ENCODE measurements at places on chromosomes 5 and 9.

- peak; percentile 88 for DNase-seq
Measured at GRCh38 chr5:39473156-39473775, 48.5 kb upstream of the DAB2 start.

- DNase-seq, result no peak
Measured at GRCh38 chr5:3225201-3225960, 370.3 kb upstream of the IRX1 start.

- peak; percentile 31 for DNase-seq
Measured at GRCh38 chr9:107648153-107648715, 158.7 kb upstream of the KLF4 start.

DNA sequence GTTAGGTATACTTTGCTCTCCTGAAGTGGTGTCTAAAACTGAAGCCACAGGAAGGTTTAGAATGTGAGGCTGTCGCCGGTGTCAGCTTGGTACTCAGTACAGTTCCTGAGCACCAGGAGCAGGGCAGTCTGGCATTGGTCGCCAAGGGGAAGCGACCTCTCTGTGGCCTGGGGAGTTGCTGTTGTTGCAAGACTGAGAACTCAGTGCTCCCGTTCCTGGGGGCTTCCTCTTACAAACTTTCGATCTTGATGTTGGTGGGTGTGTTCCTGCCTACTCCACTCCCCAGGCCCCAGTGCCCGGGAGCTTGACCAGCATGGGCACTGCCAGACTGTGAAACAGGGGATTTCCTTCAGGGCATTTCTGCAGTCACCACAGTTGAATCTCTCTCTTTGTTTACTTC, 52.4 kb upstream of the PPARGC1B start:
- no peak for DNase-seq

GRCh38 chr5:10583663-10584572, 20.0 kb downstream of the ANKRD33B start:
- DNase-seq, result no peak

- DNase-seq, result peak; percentile 56
Measured at GRCh38 chr5:134111741-134112647, 2.5 kb upstream of the TCF7 start.

GRCh38 chr5:78810098-78810920, 161.7 kb upstream of the LHFPL2 start:
- DNase-seq, result no peak

GRCh38 chr5:44900273-44900954, 91.7 kb downstream of the MRPS30 start:
- DNase-seq, result no peak

DNA sequence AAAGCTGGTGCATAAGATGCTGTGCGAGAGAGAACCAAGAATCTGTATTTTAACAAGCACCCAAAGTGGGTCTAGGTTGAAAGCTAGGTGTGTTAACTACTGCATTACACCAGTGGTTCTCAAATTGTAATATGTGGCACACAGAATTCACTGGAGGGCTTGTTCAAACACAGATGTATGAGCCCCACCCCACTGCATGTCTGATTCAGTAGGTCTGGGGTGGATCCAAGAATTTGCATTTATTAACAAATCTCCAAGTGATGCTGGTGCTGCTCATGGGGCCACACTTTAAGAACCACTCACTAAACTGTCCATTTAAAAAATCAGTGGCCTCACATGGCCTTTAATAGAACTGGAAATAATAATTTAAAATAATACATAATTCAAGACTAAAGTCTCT, 40.4 kb downstream of the LPAR1 start:
- DNase-seq, result peak; percentile 18

GRCh38 chr9:27963836-27964235, 390.6 kb upstream of the C9orf72 start:
- no peak for DNase-seq

DNA sequence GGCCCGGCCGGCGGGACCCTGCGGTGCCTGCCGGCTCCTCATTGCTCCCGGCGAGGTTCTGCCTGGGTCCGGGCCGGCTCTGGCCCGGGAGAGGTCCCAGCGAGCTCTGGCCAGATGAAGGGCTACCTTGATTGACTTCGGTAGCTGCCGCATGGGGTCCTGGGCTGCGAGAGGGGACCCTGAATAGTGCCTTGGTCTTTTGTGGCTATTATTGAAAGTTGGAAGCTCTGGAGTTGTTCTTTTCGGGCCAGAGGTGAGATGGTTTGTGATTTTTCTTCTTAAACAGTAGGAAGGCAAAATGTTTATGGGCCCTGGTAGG, 635 bp downstream of the NAA35 start:
- no peak for DNase-seq

GRCh38 chr9:105879181-105879580, 184.8 kb downstream of the TMEM38B start:
- DNase-seq, result no peak

DNA sequence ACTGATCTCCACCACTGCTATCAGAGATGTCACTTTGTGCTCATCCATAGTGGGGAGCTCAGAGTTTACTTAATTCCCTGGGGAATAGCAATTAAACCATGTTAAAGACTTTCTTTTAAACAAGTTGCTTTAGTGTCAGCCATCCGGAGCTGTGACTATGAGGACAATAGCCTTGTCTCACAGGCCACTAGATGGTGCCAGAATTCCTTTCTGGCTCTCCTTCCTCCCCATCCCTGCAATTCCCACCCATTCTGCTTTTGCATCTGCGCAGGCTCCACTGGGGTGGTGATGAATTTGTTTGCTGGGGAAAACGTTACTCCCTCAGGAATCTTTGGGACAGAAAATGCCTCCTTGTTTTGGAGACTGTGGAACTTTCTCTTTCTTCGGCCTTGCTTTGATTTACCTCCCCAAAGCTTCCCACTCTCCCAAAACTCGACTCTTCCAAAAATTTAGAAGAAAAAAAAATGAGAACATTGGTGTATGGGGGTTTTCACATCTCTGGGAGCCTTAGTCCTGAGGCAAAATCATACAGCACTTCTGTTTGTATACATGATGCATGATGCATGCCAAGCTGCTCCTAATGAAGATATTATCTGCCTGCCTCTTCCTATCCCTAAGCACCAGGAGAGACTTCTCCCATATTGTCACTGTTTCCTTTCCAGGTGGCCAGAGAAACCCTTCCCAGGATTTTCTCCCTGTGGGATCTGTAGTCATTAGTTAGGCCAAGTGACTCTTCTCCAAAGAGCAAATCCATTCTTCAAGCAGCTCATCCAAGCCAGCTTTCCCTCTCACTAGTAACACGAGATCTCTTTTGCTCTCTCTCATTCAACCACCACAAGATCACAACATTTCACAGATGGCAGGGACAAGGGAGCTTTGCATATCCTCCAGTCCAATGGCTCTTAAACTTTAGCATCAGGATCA, 466.1 kb downstream of the TLR4 start:
- peak; percentile 37 for DNase-seq

DNA sequence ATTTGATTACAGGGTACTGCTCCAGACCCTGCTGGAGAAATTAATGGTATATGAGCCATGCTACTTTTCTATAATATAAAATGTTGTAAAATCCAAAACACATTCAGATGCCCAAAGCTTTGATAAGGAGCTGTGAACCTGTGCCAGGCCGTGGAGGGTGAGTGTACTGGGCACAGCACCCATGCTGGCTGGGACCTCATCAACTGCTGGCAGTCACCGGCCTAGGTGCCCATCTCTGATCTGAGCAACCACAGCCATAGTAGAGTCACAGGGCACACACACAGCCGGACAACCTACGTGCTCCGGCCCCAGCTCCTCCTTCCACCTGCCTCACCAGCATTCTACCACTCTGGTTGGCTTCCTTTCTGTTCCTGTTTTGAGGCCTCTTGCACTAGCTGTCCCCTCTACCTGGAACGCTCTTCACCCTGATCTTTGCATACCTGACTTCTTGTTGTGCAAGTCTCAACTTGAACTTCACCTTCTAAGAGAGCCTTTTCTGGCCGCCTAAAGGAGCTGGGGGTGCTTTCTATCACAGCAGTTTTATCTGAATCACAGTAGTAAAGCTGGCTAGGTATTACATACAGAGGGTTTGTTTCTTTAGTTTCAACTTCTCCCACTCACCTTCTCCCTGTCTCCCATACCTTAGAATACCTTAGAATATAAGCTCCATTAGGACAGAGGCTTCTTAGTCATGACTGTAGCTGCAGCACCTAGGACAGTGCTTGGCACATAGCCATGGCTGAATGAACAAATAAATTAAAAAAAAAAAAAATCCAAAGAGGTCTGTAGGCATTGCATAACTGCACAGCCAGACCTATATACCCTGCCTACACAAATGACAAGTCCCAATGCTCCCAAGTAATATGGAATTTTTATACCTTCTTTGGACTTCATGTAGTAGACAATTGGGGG, 51.7 kb downstream of the MED27 start:
- DNase-seq, result no peak

GRCh38 chr9:85192750-85193149, 523.2 kb downstream of the NTRK2 start:
- DNase-seq, result no peak

GRCh38 chr9:32957358-32957757, 44.1 kb downstream of the APTX start:
- DNase-seq, result no peak

GRCh38 chr9:136865768-136866103, 372 bp downstream of the EDF1 start:
- no peak for DNase-seq

- no peak for DNase-seq
Measured at GRCh38 chr5:171899792-171900191, 106.6 kb downstream of the FBXW11 start.

- no peak for DNase-seq
Measured at GRCh38 chr5:60514152-60514551, 185.8 kb downstream of the DEPDC1B start.

GRCh38 chr5:78717674-78718584, 69.4 kb upstream of the LHFPL2 start:
- peak; percentile 54 for DNase-seq

DNA sequence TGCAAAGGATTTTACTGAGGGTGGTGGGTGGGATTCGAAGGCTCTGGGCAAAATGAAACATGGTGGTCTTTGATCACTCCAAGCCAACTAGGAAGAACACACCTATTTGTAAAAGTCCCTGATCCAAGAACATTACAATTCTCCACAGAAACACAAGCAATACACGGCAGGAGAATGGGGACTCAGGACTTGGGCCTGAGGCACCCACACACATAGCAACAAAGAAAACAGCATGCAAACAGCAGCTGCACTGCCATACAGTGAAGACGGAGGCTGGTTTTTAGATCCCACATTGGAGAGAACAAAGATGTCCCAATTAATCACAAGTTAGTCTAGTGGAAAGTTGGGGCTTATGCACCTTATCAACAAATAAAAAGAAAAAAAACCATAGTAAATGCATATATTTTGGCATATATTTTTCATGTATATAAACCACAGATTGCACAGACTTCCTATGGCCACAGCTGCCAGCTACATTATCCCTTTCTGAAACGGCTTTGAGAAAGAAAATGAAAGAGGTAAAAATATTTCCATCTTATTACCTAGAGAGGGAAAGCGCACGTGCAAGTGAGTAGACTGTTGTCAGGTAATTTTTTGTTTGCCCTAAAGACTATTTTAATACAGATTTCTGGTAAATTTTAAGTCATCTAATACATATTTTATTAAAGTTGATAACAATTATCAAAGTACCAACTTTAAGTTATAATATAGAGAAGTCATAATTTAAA, 410.9 kb downstream of the BNC2 start:
- no peak for DNase-seq

DNA sequence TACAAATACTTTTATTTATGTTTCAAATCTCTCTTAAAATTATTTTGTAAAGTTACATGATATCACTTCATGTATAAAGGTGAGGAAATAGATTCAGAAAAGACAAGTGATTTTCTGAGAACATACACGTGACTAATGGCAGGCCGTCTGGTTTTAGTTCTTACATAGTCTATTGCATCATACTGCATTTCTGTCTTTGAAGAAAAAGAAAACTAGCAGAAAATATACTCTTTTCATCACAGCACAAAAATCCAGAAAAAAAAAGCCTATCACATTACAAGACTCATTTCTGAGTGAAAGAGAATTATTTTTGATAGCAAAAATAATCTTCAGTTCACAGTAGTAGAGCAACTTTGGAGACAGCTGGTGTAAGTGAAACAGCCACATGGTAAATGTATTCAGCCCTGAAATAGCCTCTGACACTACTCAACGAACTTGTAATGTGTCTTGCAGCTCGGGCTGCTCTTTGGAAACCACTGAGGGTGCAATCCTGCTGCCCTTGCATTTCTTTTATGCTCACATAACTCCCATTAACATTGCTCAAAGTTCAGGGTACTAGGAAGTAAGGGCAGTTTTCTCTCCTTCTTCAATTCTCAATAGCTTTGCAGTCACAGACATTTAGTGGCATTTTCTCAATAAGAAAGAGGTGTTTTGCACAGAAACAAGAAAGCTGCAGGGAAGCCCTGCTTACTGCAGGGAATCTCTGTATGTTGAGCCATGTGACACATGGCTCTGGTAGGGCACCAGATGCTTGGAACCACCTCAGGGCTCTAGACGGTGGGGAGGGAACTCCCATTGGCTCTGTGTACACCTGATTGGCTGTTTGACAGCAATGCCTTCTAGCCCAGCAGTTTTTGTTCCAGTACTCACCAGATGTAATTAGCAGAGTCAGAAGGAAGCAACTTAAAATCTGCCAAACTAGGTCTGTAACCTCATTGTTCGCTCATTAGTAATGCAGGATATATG, 845.3 kb upstream of the PTPRD start:
- no peak for DNase-seq

DNA sequence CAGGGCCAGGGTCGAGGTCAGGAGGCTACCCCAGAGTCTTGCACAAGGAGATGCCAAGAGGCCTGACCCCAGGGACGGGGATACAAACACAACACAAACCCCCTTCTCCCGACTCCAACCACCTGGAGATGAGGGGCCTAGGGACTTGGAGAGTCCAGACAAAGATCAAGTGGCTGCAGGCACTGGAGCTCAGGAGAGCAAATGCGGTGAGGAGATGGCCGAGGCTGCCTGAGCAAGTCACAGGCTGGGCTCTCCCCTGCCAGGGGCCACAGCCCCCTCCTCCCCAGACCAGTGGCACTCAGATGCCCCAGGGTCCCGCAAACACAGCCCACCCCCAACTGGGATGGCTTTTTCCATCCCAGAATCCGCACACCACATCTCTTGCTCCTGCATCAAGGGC, 15.8 kb downstream of the SH3GLB2 start:
- no peak for DNase-seq

DNA sequence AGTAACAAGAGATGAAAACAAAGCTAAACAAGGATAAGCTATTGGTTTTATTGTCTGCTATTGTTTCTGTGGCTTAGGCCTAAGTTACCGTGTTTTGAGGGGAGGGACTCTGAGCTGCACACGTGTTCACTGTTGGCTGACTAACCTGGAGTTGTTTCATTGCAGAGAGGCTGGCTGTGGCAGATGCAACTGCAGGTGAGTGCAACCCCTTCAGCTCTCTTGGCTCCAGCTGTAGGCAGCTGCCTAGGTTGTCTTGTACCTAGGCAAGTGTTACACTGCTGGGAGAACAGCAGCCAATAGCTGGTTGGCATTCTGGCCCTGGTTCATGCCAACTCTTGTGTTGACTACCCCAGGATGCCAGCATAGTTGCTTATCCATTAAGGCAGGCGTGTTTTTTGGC, 17.6 kb upstream of the MATR3 start:
- no peak for DNase-seq

GRCh38 chr9:116395699-116396037, 242.1 kb downstream of the PAPPA start:
- no peak for DNase-seq

- DNase-seq, result no peak
Measured at GRCh38 chr5:7857926-7858632, 7.1 kb upstream of the CFAP90 start.
